ENCODE measurements at places on chromosomes 6 and 20.
A peak's percentile ranks its signal among the peaks of the same experiment; 100 is the strongest.

GRCh38 chr6:13660893-13661292 lies 45.8 kb downstream of the NOL7 start:
- no peak for DNase-seq

DNA sequence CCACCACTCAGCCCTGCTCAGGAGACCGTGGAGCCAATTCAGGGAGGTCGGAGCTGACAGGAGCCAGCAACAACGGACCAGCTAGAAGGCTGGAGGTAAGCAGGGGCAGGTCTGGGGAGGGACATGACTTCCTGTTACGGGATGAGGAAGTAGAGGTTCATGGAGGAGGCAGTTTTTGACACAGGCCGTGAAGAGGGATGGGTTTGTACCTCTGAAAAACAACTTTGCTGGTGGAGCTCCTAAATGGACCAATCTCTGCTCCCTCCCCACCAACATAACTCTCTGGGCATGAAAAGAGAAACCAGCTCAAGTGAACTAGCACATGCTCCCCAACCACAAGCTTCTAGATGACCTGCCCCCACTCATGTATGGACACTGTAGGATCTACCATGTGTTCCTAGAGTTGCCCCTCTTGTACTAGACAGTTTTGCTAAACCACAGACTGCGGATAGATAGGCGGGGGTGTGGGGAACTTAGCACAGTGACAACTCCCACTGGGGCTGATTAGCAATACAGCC lies 31.4 kb downstream of the RALGAPA2 start:
- DNase-seq, result peak; percentile 27

GRCh38 chr6:73139681-73140383 lies 85.5 kb downstream of the KHDC1L start:
- DNase-seq, result no peak

DNA sequence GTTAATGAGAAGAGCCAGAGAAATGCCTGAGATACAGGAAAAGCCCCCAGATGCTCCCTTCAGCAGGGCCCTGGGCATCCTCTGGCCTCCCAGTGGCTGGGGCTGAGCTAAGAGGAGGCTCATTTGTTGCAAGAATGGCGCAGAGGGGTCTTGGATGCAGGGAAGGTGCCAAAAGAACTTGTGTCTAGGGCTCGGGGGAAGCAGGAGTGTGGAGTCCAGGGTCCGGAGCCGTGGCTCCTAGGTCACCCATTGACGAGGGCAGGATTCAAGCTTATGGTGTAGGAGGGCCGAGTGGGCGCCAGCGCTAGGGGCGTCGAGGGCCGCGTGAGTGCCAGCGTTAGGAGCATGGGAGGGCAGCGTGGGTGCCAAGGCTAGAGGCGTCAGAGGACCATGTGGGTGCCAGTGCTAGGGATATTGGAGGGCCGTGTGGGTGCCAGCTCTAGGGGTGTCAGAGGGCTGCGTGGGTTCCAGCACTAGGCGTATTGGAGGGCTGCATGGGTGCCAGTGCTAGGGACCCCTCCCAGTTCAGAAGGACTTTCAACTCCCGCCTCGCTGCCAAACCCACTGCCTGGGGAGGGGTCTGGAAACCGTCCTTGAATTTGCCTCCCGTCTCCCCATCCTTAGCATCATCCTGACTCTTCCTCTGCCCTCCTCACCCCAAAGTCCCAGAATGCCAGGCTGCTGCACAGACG lies 250.5 kb upstream of the AFDN start:
- DNase-seq, result no peak

GRCh38 chr6:168169624-168170023 lies 90.6 kb upstream of the FRMD1 start:
- no peak for DNase-seq

DNA sequence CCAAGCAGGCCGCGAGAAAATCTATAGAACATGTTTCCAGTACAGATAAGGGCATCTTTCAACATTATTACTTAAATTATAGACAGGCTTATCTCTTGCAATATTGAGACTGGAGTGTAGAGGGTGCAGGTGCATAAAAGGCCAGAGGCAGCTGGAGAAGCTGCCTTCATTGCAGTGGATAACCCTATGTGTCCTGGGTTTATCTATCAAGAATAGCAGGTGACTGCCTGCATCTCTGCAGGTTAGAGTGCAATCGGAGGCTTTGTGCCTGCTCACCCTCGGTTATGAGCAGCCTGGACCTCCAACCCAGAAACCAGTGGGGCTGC lies 28.7 kb upstream of the ECI2 start:
- no peak for DNase-seq

GRCh38 chr20:48478370-48478769 lies 349.4 kb downstream of the PREX1 start:
- DNase-seq, result no peak

- no peak for DNase-seq
These were observed 955.4 kb upstream of the ADGRB3 start for GRCh38 chr6:67679566-67680296.

GRCh38 chr6:1089859-1090258 lies 222.0 kb upstream of the FOXQ1 start:
- DNase-seq, result no peak

DNA sequence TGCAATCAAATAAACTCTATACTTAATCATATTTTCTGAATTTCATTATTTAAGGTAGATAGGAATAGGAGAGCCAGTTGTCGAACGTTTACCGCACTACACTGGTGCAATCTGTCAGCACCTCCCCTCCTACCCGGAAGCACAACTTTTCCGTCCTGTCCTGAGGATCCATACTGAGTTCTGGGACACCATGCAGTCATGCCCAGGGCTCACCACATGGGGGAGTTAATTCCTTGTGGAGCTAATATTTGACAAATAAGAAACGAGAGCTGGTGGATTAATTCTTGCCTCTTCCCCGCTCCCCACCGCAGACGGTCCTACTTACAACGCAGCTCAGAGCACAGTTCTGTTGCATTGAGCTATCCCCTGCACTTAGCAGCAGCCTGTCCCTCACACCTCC lies 107.7 kb upstream of the RALGAPA2 start:
- DNase-seq, result peak; percentile 23

- no peak for DNase-seq
These were observed 167.7 kb downstream of the SIM1 start for GRCh38 chr6:100296810-100297544.
